ENCODE measurements at places on chromosomes 4 and X.

DNA sequence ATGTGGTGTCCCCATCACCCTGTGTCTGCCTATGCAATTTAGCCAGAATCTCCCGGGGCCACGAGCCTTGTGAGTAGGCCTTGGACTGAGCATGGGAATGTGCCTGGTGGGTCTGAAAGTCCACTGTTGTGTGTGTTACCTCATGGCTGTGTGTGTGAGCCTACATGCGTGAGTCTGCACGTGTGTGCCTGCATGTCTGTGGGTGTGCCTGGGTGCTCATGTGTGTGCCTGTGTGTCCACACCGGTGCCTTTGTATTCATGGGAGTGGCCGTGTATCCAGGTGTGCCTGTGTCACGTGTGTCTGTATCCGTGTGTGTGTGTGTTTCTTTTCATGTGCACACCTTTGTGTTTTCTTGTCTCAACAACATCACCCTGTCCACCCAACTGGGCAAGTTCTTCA lies 14.2 kb downstream of the ATP5ME start:
- no peak for DNase-seq

- peak; percentile 75 for DNase-seq
Measured at GRCh38 chr4:139014371-139015268, 961 bp upstream of the NOCT start.

GRCh38 chr4:20882500-20882899 lies 182.2 kb downstream of the PACRGL start:
- DNase-seq: no peak

DNA sequence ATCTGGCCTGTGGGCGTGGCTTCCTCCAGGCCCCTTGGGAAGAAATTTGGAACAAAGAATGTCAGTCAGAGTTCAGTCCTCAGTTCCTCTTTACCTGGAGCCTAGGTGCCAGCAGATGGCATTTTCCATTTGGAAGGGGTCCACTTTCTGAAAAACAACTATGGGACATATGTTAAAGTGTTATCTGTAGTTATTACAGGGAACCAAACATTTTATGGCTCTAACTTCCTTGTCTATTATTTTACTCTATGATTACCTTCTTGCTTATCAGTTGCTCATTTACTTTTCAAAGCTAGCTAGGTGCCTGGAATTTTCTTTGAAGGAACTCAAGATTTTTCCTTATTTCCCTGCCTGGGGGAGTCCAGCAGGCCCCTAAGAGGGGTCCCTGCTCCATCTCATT lies 159.8 kb upstream of the PUDP start:
- DNase-seq: no peak

- DNase-seq: peak; percentile 21
Measured at GRCh38 chrX:30504309-30504708, 73.3 kb downstream of the TASL start.

- DNase-seq: no peak
Measured at GRCh38 chr4:149077181-149077580, 635.0 kb upstream of the NR3C2 start.

- no peak for DNase-seq
Measured at GRCh38 chrX:45449982-45450381, 249.3 kb upstream of the DIPK2B start.

GRCh38 chrX:72142094-72142793 lies 10.5 kb upstream of the RTL5 start:
- no peak for DNase-seq

DNA sequence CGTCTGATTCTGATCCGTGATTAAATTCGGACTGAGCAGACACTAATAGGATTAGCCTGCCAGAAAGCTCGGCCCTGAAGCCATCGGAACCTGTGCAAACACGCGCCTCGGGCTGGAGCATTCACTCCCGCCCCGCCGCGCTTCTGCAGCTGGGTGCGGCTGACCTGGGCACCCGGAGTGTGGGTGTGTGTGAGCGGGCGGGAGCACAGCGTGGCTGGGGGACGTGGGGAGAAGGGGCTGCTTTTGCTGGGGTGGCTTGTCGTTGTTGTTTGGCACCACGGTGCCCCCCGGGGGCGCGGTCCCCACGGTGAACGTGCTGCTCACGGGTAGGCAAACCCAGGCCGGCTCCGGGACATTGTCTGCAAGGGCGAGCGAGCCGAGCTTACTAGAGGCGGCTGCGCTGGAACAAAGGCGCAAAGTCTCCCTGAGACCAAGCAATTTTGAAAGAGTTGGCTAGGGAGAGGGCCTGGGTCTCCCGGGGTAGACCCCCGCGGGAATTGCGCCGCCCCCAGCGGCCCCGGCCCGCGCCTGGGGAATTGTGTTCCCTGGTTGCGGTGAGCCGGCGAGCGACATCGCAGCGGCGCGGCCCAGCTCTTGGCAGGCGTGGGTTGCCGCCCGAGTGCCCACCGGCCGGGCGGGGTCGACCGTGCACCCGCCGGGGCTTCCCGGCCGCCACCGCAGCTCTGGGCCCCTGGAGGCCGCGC lies 1.4 kb downstream of the MAMLD1 start:
- peak; percentile 40 for DNase-seq

GRCh38 chr4:85050736-85051135 lies 84.2 kb upstream of the WDFY3 start:
- DNase-seq: no peak

- DNase-seq: no peak
Measured at GRCh38 chr4:150598909-150599308, 17.0 kb downstream of the MAB21L2 start.

GRCh38 chr4:88179261-88179660 lies 20.8 kb upstream of the ABCG2 start:
- DNase-seq: no peak

- no peak for DNase-seq
Measured at GRCh38 chrX:63967551-63967950, 182.5 kb upstream of the ARHGEF9 start.

GRCh38 chr4:146049802-146050201 lies 111.2 kb upstream of the ZNF827 start:
- DNase-seq: no peak

DNA sequence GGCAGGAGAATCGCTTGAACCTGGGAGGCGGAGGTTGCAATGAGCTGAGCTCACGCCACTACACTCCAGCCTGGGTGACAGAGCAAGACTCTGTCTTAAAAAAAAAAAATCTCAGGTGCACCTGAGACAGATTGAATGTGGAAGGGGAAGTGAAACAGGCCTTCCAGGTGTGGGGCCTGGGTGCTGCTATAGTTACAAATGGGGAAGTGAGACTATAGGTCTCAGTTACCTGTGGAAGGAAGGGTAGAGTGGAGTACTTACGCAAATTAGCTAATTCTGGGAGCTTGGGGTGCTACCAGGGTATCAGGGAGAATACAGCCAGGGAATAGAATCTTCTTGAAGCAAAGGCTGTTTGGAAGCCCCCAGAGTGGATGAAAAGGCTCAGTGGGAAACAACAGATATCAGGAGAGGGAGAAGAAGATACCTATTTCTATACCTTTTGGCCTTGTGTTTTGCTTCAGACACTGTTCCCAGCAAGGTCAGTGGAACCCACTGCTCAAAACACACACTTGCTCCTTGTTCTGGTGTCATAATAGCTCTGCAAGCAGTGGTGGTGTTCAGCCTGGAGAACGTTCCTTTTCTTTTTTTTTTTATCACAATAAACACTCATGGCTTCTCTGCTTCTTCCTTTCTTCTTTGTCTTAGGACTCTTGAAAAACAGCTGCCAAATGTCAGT lies 7.0 kb downstream of the CD38 start:
- DNase-seq: no peak

DNA sequence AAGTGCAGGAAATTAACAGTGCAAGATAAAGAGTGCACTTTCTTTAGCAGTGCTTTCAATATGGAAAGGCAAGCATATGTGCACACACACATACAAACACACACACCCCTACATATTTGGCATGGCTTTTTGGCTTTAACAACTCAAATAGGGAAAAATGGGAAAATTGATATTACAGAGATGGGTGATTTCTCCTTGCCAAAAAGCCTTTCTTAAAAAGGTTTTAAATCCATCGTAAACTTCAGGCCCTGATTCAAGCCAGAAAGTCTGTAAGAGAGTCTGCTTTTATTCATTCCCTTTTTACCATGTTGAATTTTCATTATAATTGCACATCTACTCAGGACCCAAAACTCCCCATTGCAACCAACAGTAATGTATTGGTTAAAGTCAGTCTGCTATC lies 612.0 kb upstream of the ACTRT1 start:
- DNase-seq: no peak

DNA sequence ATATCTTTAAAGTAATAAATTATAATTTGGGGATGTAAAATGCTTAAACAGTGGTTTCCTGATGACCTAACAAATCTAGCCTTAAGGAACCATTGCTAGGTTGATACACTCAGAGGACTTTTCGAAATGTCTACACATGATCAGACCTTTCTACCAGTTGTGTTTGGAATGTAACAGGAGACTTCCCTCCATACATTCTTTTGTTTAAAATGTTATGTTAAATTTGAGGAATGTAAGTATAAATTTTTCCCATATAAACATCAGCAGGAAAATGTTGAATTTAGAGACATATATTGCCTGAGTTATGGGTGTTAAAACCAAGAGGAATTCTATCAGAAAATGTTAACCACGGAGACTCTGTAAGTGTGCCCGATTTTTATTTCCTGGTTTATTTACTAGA lies 190.6 kb upstream of the SPRY1 start:
- no peak for DNase-seq

DNA sequence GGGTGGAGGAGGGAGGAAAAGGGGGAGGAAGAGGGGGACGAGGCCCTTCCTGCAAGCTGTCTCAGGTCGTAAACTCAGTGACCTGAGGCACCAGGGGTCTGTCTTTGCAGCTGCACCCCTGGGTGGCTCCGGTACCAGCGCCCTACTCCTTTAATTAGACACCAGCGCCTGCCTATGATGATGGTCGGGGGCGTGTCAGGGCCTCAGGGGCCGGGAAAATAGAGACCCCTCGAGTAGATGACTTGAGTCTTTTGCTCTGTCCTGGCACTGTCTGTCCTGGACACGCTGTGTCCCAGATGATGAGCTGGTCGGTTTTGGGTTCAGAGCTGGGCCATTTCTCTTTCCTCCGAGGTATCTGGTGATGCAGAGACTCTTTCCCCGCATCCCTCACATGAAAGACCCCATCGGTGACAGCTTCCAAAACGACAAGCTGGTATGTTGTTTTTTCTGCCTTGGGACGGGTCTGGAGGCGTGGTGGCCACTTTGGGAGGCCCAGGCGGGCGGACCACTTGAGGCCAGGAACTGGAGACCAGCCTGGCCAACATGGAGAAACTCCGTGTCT lies 11.2 kb downstream of the SLC25A6 start:
- no peak for DNase-seq

DNA sequence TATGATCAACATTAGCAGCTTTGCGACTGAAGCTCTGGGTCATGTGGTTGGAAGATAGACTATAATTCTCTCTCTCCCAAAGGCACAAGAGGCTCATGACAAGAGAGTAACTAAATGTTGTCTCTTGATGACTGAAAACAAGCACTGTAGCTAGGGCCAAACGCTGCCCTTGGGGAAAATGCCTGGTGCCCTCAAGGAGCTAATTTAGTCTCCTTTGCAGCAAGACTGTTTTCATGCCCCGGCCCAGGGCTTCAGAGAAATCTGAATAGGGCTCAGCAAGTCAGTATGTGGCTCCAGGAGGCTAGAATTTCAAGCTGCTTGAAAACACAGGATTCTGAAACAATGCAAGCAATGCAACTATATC lies 411.9 kb downstream of the GPAT3 start:
- DNase-seq: no peak

DNA sequence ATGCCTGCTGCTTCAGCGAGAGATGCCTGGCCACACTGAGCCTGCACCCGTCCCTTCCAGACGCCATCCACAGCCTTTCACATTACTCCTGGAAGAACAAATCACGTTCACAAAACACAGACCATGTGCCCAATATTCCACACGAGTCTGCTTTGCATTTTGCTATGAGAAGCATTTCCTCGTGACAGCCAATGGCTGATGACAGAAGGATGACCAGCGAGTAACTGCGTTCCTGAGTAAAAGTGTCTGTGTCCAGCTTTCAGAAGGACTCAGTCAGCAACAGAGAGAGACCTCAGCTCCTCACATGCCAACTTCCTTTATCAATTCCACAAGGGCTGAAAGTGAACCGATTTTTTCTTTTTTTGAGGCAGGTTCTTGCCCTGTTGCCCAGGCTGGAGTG lies 19.5 kb downstream of the NAT8L start:
- DNase-seq: no peak

DNA sequence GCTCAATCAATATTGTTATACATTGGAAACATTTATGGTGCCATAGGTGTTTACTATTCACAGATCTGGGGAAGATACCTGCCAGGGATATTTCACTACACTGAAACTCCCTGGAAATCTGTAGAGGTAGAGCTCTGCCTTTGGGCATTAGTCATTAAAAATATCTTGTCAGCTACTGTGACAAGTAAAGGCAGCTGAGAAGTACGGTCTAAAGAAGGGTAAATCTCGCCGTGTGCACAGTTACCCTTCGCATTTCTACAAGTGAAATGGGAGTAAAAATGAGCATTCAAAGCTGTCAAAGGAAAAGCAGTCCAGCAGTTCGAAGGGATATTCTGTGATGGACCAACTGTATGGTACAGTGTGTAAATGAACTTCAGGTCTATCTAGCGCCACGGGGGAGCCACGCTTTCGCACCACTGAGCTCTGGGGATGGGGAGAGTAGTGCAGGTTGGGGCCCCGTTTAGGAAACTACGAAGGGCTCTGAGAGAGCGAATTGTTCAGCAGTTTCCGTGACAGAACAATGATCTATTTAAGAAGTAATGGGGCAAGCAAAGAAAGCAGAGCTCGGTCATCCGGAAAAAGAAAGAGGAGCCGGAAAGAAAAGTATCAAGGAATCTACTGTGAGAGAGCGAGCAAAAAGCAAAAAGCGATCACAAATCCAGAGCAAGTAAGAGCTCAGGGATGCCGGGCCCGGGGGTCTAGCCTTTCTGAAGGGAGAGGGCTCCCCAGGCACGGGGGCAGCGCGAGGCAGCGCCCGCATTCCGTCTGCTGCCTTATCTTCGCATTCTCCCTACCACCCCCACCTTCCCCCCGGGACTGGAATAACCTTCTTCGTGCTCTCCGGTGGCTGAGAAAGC lies 646 bp downstream of the TIGD4 start:
- no peak for DNase-seq

DNA sequence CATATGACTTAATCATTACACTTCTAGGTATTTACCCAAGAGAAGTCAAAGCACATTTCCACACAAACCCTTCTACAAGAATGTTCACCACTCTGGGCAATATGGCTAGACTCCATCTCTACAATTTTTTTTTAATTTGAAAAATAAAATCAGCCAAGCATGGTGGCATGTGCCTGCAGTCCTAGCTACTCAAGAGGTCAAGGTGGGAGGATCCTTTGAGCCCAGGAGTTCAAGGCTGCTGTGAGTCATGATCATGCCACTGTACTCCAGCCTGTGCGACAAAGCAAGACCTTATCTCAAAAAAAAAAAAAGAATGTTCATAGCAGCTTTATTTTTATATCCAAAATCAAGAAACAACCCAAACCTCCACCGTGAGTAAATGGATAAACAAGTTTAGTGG lies 70.3 kb upstream of the MBNL3 start:
- no peak for DNase-seq

DNA sequence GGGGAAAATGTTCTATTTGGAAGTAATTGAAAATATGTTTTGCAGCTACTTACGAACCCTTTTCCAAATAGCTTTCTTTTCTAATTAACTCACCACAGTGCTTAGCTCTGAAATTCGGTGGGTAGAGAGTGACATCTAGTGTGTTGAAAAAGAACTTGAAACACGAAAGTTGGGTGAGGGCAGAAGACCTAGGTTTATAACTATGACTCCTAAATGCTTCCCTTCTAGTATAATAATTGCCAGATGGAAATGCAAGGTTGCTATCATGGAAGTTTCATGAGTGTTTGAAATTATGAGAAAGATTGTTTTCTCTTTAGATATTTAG lies 77.3 kb upstream of the NOCT start:
- no peak for DNase-seq

Measured in SJSA1 (cell line).